ENCODE measurements at places on chromosomes 2 and 18. TPM values are rescaled to one million over a fixed set of nuclear protein-coding genes. Genes with fewer than 3 reads are reported as not detected.

The ESCO1 gene
- total RNA-seq = 22.2 TPM

The DSG2 gene
- total RNA-seq = 123 TPM

The DCDC2C gene
- total RNA-seq = not detected

DNA sequence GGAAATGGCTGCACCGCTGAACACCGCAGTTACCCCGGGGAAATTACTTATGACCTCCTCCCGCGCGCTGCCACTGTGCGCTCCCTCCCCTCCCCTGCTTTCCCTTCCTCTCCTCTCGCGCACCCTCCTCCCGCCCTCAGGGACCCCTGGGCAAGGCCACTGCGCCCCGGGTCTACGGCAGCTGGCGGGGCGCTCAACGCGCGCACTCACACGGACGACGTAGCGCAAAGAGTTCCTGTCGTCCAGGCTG is 7.9 kb downstream of the ALPP start:
- no peak for DNase-seq

DNA sequence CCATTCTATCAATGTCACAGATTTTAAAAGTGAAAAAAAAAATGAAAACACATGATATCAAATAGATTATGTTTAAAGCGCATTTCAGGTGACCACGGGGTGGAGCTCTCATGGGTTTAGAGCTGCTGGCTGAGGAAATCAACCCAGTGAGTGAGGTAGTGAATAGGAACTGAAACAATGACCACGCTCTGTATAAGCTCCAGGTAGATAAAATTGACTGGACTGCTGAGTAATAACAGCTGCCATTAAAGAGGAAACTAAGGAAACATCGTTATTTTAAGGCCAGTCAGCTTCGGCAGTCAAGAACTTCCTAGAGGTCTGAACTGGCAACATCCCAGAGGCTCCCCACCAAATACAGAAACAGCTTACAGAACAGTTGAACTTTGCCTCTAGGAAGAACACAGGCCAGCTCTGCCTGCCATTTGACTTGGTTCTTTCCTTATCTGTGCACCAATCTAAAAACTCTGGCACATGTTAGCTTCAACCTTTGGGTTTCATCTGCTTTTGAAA is 185.9 kb downstream of the PDE1A start:
- peak; percentile 31 for DNase-seq
